Activated T-cell treated with anti-CD3 and anti-CD28 coated beads, Interleukin-2, amount 50 U/mL, for 48 hours (primary cell): ENCODE measurements at places on chromosomes 1 and 21.

DNA sequence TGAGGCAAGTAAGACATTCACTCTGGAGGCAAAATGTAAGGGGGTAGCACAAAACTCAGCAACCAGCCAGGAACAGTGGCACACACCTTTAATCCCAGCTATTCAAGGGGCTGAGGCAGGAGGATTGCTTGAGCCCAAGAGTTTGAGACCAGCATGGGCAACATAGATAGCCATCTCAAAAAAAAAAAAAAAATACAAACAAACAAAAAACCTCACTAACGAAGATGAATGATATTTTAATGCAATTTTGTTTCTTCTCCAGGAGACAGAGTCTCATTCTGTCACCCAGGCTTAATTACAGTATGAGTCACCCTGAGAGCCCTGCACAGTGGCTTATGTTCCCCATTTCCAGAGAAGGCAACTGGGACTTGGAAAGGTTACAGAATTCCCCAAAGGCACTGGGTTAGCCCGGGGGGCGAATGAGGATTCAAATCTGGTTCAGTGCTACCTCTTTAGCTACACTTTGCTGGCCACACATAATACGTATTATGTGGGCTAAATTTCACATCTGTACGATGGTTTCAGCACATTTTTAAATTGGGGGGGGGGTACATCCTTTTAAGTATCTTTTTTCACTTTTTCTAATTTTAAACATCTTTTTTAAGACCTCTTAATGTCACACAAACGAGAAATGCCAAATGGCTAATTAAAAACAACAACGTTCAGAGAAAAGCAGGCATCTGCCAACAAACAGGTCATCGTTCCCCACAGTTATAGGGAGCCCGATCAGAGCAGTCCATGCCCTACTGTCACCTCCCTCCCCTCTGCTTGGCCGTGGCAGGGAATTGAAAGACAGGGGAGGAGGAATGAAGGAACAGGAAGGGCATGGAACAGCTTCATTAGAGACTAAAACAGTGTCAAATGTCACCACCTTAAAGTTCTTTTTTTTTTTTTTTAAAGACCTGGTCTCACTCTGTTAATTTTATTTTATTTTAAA, 3.5 kb downstream of the CELA2A start:
- DNase-seq, result no peak

DNA sequence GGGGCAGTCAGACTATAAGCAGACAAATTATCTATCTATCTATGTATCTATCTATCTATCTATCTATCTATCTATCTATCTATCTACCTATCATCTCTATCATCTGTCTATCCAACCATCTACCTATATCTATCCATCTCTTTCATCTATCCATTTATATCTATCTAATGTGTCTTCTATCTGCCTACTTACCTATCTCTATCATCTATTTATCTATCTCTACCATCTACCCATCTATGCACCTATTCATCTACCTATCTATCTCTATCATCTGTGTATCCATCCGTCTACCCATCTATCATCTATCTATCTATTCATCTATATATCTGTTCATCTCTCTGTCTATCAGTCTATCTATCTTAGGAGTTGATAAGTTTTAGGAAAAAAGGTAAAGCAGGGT, 10.8 kb upstream of the COG2 start:
- no peak for DNase-seq

DNA sequence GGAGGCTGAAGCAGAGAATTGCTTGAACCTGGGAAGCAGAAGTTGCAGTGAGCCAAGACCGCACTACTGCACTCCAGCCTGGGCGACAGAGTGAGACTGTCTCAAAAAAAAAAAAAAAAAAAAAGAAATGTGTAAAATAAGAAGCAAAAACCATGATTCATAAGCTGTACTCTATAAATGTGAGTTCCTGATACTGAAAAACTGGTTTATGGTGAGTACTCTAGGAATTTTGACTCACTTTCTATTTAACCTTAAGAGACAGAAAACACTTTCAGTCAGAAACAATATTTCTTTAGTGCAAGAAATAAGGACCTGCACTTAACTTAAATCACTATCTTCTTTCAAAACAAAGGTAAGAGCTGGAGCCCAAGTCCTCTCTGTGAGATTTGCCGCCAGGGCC, 19.9 kb upstream of the POU2F1 start:
- no peak for DNase-seq

GRCh38 chr1:70567167-70567566, 156.1 kb downstream of the CTH start:
- DNase-seq, result no peak

DNA sequence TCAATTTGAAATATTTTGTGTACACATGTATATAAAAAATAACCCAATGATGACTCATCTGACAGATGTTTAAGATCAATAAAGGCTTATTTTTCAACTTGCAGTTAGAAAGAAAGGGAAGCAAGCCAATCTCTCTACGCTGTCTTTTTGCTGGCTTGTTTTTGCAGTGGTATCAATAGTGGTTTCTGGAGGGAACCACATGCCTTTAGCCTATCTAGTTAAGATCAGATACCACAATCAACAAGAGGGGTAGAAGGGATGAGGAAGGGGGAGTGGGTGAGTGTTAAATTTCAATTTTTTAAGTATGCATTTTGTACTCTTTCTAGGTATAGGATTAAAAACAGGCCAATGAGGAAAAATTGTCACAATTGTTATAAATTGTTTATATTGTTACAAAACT, 276.2 kb downstream of the KCNH1 start:
- DNase-seq, result no peak

- DNase-seq, result no peak
Measured at GRCh38 chr1:10204003-10204642, 6.2 kb upstream of the KIF1B start.

GRCh38 chr1:192474080-192474683, 101.4 kb upstream of the RGS1 start:
- DNase-seq, result no peak

GRCh38 chr1:61491497-61491896, 233.4 kb downstream of the TM2D1 start:
- no peak for DNase-seq

- DNase-seq, result no peak
Measured at GRCh38 chr1:49234988-49235387, 458.3 kb upstream of the BEND5 start.

DNA sequence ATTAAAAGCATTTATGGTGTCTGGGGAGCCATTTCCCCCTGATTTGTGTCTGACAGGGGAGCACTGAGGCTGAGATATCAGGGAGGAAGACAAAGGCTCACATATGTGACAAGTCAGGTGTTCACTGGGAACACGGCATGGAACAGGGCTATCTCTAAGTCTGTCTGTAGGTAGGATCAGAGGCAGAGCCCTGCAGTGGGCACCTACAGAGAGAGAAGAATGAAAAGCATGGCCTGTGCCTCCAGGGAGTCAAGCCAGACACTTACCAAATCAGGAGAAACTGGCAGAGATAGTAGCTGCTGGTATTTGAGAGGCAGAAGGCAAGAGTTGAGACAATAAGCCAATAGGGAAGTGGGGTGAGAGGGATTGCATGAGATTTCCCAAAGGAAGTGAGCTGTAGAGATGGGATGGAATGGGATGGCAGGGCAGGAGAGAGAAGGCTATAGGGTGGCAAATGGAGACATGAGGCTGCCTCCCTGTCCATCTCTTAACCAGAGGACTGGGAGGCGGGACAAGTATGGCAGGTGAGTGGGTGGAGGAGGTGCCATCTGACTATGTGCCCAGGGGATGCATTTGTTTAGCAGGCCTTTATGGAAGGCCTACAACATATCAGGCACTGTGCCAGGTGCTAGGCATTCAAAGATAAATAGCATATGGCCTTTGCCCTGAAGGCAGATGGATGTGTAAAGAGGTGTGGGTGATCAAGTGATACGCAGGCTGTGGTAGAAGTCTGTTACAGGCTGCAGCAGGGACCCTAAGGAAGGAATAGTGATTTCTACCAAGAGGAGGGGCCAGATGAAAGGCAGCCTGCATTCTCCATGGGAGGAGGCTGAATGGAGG, 136.2 kb upstream of the IPO9 start:
- no peak for DNase-seq

DNA sequence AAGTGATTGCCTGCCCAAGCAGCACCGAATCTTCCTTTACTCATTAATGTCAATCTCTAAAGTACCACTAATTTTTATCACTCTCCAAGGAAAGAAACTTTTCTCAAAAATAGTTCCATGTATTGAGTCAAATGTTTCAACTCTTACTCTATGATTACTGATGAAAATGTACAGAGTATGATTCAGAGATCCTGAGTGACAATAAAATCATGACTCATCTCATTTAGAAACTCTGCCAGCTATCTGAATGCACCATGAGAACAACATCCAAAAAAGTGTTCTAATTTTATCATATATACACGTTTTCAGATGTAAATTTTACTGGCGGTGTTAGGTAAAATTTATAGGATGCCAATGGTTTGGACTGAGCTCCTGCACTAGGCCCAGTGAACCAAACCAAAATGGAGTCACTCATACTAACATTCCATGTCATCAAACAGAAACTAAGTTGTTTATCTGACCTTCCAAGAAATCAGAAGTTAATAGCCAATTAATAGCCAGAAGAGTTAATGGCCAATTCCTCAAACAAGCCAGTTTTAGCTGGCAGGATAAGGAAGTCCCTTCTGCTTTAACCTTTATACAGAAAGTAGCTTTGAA, 22.6 kb downstream of the PLPPR5 start:
- DNase-seq, result no peak

DNA sequence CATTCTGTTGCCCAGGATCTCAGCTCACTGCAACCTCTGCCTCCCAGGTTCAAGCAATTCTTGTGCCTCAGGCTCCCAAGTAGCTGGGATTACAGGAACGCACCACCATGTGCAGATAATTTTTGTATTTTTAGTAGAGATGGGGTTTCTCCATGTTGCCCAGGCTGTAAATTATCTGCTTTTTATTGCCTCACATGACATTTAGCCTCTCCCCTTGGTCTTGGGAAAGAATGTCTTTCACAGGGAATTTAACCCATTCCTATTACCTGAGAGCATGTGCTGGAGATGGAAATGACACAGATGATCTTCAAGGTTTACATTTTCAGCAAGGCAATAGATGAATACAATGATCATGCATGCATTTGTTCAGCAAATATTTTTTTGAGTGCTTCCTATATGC, 75.8 kb downstream of the NID1 start:
- no peak for DNase-seq

- peak; percentile 38 for DNase-seq
Measured at GRCh38 chr1:230976825-230977747, 1.6 kb downstream of the TTC13 start.

- DNase-seq, result no peak
Measured at GRCh38 chr1:241744591-241744990, 92.5 kb downstream of the WDR64 start.

GRCh38 chr1:203511513-203511912, 17.6 kb downstream of the OPTC start:
- DNase-seq, result no peak

DNA sequence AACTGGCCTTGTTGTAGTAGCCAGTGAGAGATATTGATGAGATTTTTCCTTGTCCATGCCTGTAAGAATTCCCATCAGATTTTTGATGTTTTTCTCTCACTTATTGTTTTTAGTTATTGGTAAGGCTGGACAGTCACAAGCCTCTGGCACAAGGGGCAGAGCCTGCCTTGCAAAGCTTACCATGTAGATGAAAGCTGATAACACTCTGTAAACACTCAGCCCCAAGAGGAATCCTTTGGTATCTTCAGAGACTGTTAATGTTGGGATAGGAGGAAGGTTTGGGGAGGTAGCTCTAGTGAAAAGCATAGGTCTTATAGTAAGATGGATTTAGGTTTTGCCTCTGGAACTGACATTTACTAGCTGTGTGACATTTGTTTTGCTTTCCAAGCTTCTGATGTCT, 37.7 kb downstream of the MARK1 start:
- no peak for DNase-seq

- peak; percentile 68 for DNase-seq
Measured at GRCh38 chr1:167492481-167492910, 25.8 kb downstream of the CD247 start.

GRCh38 chr1:172168597-172168872, 251.9 kb upstream of the C1orf105 start:
- DNase-seq, result no peak

- no peak for DNase-seq
Measured at GRCh38 chr1:56993475-56993874, 27.7 kb upstream of the C8B start.

- no peak for DNase-seq
Measured at GRCh38 chr1:172960454-172961208, 90.1 kb downstream of the TNFSF18 start.

DNA sequence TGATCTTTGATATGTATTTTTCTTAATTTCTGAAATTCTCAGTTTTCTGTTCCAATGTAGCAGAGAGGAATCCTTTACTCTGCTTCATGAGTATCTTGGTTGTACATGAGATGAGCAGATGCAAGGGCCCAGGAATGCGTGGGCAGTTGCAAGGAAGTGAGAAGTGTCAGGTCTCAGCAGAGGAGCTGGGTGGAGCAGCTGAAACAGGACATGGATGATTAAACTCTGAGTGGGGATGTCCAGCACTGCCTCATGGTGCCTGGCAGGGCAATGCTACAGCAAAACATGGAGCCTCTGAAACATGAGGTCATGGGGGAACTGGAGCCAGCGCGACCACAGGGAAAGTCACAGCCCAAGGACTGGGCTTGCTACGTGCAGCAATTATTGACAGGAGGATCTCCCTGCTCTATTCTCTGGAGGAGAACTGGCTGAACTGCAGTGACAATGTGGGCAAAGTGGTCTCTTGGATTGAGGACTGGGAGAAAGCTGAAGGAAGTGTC, 48.4 kb downstream of the COLGALT2 start:
- DNase-seq, result peak; percentile 51

DNA sequence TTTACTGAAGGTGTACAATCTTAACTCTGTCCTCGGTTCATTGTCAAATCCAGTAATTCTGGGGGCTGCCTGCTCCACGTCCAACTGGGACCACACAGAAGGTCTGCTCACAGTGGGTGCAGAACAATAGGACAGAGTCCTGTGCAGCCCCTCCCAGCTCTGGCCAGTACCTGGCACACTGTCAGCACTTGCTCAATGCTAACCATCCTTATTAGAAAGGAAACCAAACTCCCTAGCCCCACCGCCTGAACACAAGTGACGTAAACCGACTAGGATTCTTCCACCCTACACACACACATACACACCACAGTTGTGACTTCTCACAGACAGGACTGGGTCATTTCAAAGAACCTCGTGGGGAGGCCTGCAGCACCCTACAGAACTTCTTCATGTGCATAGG, 5.2 kb downstream of the BCAR3 start:
- no peak for DNase-seq

- no peak for DNase-seq
Measured at GRCh38 chr1:219322766-219323165, 149.1 kb downstream of the LYPLAL1 start.

DNA sequence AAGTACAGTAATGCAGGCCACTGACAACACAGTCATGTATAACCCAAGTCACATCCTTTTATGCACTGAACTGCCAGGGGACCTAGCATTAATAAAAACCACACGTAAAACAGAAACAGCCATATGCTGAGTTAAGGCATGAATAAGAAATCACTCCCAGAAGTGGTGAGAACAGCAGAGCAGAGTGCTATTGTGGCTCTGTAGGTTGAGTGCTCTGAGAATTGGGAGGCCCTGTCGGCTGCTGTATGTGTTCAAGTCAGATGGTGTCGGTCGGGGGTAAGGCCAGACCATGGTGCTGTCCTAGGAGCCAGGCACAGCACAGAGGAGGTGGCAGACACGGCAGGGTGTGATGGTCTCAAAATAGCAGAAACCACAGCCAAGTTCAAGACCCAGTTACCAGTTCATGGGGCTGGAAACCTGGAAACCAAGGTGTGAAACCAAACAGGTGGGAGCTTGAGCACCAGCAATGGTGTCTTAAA, 126.6 kb upstream of the COA6 start:
- DNase-seq, result no peak
